ENCODE measurements at places on chromosomes 11 and 22. TPM values are rescaled to one million over a fixed set of nuclear protein-coding genes. Genes with fewer than 3 reads are reported as not detected.

GLYATL1 gene
- 1.6 TPM for total RNA-seq

HBD gene
- not detected for total RNA-seq

- DNase-seq = no peak
Observed at GRCh38 chr11:2858995-2859698, 26.4 kb downstream of the CDKN1C start.

DNA sequence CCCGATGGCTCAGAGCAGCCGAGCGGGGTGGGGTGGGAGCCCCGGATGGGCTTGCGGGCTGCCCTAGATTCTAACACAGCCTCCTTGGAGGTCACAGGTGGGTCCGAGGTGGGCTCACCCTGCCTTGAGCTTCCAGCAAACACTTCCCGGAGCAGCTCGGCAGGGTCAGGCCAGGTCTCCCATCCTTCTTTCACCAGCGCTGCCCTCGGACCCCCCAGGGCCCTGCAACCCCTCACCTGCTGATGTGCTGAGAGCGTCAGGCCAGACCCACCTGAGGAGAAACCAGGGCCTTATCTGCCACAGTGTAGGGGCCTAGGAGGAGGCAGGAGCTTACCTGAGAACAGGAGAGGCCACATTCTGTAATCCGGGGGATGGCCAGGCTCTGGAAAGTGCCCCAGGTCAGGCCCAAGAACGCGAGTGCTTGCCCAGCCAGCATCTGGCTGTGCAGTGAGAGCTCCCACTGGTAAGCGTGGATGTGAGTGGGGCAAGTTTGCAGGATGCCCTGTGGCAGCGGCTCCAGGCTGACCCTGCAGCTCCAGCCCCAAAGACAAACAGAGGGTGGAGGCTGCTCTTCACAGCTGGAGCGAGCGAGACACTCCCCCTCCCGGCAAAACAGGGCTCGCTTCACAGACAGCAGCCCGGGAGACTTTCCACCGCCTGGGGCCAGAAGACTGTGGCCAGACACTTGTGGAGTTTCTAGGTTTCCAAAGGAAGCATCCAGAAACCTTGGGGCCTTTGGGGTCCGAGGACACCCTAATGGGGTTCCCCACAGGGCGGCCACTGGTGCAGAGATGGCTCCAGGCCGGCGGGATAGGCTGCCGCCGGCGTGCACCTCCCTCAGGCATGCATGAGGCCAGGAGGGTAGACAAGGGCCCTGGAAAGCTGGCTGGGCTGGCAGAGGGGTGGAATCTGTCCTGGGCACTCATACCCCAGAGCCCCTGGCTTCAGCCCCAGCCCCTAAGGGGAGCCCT, at the start of gene IL17REL:
Gene IL17REL, minus strand, starts transcription at position 555 of the 971 bp plus-strand sequence. Its CDS starts 119 bp downstream, at position 436.
- DNase-seq = no peak

- no peak for DNase-seq
Observed at GRCh38 chr11:62353841-62354240, 16.6 kb downstream of the ASRGL1 start.

DNA sequence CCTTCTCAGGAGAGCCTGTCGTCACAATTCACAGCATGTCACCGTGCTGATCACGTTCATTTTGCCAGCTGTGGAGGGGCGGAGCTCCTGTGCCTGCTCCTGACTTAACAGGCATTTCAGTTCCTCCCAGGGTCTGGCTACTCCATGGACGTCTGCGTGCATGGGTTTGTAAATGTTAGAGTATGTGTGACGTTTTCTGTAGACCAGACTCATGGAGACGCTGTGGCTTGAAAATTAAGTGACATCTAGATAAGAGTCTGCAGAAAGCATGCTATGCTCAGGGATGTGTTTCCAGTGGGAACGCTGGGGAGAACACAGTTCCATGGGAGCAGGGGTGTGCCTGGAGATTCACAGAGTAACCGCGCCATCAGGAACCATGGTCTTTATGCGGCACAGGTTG, 804.0 kb downstream of the TBC1D22A start:
- no peak for DNase-seq

Measured in breast epithelium (tissue), 4 donors.